ENCODE measurements at places on chromosomes 2 and 18.

- DNase-seq: no peak
Observed at GRCh38 chr2:54047091-54047490, 68.3 kb upstream of the ACYP2 start.

DNA sequence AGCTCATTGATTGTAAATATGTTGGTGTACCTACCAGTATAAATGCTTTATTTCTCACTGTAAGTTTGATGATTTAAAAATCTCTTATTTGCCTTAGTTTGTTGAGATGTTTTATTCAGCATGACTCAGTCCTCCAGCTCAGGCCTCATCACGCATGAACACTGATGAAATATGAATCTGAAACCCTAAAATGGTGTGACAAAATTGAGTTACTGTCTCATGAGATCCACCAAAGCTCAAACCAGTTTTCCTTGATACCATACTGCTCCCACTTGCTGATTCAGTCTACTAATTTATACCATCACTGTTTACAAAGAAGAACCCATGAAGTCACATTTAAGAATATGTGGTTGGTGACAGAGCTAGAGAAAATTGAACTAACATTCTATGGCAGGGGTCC is 524.9 kb downstream of the LRRTM4 start:
- no peak for DNase-seq

- no peak for DNase-seq
Observed at GRCh38 chr2:191401287-191401686, 156.1 kb downstream of the MYO1B start.

GRCh38 chr18:49447810-49448745 is 12.4 kb downstream of the DYM start:
- DNase-seq: peak; percentile 36

GRCh38 chr2:200585340-200585729 is 479 bp upstream of the AOX1 start:
- DNase-seq: no peak

All from CD4-positive, alpha-beta T cell treated with Interleukin-15 for 1 hour (primary cell).